ENCODE measurements at places on chromosomes 3 and 15.

- DNase-seq, result no peak
These were observed 38.0 kb downstream of the CCR3 start for GRCh38 chr3:46280105-46280797.

GRCh38 chr3:147301781-147302180 lies 104.6 kb downstream of the ZIC4 start:
- no peak for DNase-seq

GRCh38 chr3:46561951-46562350 lies 4.2 kb downstream of the LRRC2 start:
- DNase-seq, result no peak

DNA sequence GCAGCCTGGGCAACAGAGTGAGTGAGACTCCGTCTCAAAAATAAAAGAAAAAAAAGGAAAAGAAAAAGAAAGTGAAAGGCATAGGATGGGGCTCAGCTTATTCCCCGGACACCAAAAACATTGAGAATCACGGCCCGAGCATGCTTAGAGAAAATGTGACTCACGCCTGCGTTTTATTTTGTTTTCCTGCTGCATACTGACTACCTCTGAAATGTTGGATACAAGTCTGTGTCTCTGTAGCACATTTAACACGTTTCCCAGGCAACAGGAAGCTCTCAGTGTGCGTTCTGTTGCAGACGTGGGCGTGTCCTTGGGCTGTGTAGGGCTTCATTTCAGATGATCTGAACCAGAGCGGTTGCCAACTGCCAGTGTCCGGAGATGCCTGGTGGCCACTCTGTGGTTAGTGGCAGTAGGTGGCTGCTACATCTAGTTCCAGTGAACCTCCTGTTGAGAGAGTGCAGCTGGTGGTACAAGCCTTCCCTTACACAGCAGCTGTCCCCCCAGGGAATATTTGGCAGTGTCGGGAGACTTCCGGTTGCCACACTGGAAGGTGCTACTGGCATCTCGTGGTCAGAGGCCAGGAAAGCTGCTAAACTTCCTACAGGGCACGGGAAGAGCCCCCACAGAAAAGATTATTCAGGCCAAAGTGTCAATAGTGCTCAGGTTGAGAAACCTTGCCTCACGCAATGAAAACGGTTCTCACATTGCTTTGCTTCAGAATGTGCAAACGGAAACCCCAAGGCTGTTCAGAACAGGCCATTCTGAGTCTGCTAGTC lies 3.0 kb downstream of the SLC51A start:
- peak; percentile 36 for DNase-seq

- no peak for DNase-seq
These were observed 10.2 kb downstream of the PXYLP1 start for GRCh38 chr3:141241616-141242376.
